ENCODE measurements at places on chromosomes 3 and 15.

GRCh38 chr3:176757429-176757828 is 439.9 kb downstream of the TBL1XR1 start:
- DNase-seq: no peak

- no peak for DNase-seq
Measured at GRCh38 chr15:69860921-69861320, 236.8 kb downstream of the TLE3 start.

DNA sequence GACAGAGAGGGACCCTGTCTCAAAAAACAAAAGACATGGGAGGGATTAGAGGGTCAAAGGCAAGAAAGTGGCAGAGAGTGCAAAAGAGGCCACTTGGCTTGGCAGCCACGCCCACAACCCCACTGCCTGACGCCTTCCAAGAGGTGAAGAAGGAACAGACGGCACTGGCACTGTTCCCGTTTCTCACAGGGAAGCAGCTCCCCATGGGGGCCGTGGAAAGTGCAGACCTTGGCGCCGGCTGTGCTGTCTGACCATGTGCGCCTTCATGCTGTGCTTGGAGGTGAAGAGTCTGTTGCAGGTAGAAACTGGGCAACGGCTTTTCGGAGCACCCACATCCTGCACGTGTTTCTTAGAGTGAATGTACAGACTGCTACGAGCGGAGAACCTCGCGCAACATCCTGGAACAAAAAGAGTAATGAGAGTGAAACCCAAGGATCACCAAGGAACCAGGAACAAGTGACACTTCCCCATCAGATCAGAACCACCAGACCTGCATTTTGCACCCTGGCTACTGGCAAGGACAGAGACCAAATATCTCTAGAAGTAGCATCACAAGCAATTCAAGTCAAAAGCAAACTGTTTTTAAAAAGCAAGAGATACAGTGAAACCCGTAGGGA is 9.7 kb downstream of the ZXDC start:
- DNase-seq: no peak

DNA sequence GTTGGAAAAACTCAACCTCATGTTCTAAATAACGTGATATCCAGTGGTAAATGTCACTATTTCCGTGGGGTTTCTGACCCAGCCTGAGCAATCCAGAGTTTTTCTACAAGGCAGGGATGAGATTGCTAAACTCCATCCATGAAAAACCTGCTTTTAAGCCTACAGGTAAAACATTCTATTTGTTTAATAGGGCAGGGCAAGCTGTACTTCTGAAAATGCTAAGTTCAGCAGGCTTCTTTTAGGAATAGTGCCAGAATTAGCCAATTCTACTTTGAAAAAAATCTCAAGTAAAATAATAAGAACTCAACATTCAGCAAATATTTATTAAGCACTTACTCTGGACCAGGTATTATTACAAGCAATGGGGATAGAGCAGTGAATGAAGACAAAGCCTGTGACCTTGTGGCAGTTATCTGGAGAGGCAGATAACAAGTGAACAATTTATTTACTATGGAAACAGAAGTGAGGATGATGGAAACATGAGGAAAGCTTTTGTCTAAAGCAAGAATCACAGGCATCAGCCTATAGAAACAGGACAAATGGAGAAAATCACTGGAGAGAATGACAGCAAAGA is 13.3 kb downstream of the RPSA start:
- DNase-seq: no peak

GRCh38 chr3:134313847-134314587 is 60.2 kb downstream of the AMOTL2 start:
- no peak for DNase-seq

GRCh38 chr3:197181741-197182140 is 116.7 kb downstream of the DLG1 start:
- DNase-seq: peak; percentile 27

DNA sequence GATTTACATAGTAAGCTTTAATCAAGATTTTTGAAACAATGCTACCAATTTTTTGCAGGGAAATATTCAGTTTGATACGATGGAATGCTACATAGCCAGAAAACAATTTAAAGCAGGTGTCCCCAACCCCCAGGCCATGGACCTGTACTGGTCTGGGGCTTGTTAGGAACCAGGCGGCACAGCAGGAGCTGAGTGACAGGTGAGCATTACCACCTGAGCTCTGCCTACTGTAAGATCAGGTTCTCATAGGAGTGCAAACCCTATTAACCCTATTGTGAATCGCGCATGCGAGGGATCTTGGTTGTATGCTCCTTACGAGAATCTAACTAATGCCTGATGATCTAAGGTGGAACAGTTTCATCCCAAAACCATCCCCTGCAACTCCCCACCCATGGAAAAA is 322.6 kb upstream of the NECTIN3 start:
- DNase-seq: no peak

GRCh38 chr3:182682263-182683241 is 110.8 kb upstream of the ATP11B start:
- no peak for DNase-seq

DNA sequence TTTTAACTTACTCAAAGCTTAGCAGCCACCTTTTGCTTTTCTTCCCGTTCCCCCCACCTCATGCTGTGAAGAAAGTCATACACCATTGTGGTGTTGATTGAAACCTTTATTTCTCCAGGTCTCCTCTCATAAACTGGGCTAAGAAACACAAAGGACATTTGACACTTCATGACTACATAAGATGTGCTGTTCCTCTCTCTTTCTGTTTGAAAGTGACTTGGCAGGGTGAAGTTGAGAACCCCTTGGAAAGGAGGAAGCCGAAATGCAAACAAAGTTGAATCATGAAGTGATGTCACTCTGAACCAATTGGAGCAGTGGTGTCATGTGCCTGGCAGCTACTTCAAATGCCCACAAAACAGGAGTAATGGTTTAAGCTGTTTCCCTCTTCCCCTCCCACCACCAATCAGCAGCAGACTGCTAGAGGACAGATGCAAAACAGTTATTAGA is 174.7 kb downstream of the IGF1R start:
- DNase-seq: peak; percentile 77

GRCh38 chr3:53269888-53270880 is 14.4 kb upstream of the TKT start:
- DNase-seq: peak; percentile 81

GRCh38 chr15:86756688-86757087 is 677.0 kb downstream of the AGBL1 start:
- DNase-seq: no peak

GRCh38 chr3:42515391-42515916 is 13.0 kb downstream of the VIPR1 start:
- no peak for DNase-seq

GRCh38 chr3:63584681-63585080 is 67.8 kb upstream of the SNTN start:
- no peak for DNase-seq

GRCh38 chr15:86932456-86932855 is 852.8 kb downstream of the AGBL1 start:
- DNase-seq: no peak

DNA sequence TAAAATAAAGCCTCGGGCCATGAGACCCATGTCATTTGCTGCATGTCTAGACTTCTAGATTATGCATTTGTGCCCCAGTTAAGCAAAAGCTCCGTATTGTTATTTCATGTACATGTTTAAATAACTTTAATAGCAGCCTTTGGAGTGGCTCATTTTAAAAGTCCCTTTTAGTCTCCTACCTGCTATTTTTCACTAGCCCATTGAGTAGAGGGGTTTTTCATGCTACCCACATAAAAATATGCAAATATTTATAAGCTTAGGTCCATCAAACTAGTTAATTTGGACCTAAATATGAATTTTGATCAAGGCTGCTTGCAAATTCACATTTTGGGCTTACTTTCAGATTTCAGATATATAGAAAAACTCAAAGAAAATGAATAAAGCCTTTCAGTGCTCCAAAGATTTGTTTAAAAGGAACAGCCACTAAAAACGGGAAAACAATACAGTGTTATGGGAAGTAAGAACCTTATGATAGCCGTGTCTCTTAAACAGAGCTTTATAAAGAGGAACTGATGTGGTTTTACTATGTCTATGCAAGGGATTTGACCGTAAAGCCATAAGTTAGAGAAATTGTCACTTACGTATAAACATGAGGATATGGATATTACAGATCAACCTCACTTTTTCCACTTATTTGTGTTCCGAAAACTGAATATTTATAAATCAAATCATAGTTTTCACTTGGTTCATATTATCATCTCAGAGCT is 30.0 kb downstream of the FILIP1L start:
- DNase-seq: no peak

- no peak for DNase-seq
Measured at GRCh38 chr3:194960446-194961032, 274.9 kb downstream of the FAM43A start.

GRCh38 chr3:18086078-18086477 is 339.1 kb downstream of the SATB1 start:
- no peak for DNase-seq

GRCh38 chr3:42605546-42606173 is 5.2 kb downstream of the NKTR start:
- no peak for DNase-seq

- no peak for DNase-seq
Measured at GRCh38 chr3:72530426-72530825, 317.8 kb downstream of the SHQ1 start.

Data from non-pigmented ciliary epithelial cell (primary cell).